ENCODE measurements at places on chromosomes 5 and 9.

- no peak for DNase-seq
These were observed 363.6 kb downstream of the SH3GL2 start for GRCh38 chr9:17942498-17942897.

DNA sequence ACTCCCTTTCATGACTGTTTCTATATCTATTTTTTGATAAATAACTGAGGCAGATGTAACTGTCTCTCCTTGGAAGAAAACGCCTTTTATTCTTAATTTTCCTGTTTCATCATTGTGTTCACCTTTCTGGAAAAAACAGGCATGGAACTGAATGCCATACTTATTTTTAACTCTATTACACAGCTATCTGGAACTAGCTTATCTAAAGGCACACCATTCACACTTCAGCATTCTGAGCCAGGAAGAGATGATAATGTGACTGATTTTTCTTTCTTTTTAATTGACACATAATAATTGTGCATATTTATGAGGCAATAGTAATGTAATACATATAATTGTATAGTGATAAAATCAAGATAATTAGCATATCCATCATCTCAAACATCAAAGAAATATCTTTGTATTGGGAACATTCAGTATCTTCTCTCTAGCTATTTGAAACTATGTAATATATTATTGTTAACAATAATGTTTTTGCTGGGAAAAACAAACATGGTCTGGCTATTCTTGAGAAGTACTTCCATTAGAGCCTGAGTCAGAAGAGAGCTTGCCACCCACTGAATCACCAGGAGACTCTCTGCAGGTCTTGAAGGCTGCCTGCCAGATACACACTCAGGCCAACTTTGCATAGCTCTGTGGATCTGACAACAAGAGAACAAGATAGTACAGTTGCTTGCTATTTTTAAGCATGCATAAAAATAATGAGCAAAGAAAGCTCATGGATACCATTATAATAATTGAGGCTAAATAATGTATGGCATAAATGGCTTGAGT, 501.0 kb upstream of the EDIL3 start:
- DNase-seq: no peak

- DNase-seq: no peak
These were observed 38.2 kb downstream of the PAPPA start for GRCh38 chr9:116191576-116192415.

DNA sequence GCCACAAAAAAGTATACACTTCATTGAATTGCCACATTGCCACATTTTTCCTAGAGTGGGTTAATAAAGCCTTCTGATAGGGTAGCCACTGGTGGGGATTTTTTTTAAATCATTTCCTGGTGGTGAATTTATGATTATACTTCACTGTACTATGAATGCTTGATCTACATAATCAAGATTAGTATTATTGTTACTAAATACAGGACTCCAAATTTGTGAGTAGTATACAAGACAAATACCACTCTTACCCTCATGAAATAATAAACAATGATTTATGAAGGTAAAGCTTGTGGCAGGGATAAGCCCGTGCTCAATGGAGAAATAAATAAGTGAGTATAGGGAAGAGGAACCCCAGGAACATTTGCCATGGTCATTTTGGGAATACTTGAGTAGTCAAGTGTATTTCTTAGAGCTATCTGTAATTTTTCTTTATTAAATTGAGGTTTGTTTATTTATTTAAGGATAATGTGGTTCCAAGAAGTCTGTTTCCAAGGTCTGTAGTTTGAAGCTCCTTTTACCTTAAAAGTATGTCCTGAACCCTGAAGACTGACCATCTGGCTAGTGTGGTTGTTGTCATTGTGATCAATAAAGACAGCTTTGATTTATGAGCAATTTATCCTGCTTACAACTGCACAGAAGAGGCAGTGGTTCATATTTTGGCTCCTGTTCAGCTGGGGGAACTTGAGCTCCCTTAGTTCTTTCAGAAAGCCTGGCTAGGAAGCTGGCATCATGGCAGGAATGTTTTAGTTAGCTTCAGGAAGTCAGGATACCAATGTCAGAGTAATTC, 118.6 kb downstream of the ZSWIM6 start:
- no peak for DNase-seq

DNA sequence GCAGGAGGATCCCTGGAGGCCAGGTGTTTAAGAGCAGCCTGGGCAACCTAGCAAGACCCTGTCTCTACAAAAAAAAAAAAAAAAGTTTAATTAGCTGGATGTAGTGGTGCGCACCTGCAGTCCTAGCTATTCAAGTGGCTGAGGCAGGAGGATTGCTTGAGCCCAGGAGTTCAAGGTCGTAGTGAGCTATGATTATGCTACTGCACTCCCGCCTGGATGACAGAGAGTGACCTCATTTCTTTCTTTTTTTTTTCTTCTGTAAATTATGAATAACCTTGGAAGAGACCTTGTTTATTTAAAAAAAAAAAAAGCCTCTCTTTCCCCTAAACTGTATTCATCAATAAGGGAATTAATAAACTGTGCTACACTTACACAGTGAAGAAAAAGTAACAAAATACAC, 43.6 kb upstream of the SLC30A5 start:
- no peak for DNase-seq

DNA sequence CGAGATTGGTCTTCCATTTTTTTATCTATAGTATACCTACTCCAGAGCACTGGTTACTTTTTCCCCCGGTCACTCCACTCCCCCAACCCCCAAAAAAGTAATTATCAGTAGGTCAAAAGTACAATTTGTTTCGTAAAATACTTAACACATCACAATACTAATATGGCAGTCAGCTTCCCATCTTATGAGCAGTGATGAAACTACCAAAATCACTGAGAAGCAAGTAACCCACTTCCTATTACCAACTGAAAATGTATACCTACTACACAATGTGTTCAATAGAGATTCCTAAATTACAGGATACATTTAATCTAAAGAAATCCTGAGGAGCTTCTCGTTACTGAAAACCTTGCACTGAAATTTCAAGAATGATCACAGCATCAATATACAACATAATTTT, 1.9 kb downstream of the CERT1 start:
- DNase-seq: no peak

- peak; percentile 26 for DNase-seq
These were observed 36.0 kb downstream of the SARDH start for GRCh38 chr9:133701981-133702797.

DNA sequence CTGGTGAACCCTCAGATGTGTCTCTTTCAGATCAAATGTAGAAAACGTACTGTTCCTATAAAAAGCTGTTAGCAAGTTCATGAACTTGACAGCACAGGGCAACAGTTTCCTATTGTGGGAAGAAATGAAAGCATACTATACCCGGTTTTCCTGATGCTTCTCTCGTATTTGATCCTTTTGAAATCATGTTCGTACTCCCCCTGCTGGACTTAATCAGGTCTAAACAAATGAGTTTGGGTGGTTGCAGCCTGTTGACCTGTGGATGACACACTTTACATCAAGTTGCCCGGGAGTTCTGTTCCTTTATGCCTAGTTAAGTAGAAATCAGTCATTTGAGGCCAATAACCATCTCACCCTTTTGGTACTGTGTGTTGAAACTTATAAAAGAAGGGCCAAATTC, 1992.3 kb downstream of the MAT2B start:
- DNase-seq: no peak

- no peak for DNase-seq
These were observed 86.0 kb downstream of the BRINP1 start for GRCh38 chr9:119283078-119283794.

DNA sequence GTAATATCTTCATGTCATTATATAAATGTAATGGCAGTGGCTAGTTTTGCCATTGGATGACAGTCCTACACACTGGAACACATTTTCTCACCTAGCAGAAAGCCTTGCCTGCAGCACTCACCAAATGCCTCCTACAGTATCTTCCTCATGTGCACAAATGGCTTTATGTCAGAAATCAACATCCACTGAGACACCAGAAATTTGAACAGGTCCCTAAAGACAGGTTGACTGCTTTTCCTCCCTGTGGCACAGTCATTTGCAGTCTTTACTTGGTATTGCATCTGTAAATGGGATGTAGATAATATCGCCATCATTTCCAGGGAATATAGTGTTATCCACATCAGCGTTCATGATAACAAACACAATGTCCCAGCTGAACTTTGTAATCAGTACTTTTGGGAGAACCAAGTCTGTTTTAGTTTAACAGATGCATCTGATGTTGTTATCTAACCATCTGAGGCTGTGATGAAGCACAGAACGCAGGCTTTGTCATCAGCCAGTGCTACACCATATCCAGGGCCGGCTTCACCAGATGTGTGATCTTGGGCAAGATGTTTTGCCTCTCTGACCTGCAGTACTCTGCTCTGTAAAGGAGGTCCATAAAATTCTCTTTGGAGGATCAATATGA, 83.9 kb upstream of the TAS2R1 start:
- no peak for DNase-seq

- DNase-seq: no peak
These were observed 16.0 kb downstream of the DOCK2 start for GRCh38 chr5:169653091-169653490.

GRCh38 chr5:66553916-66554575, 42.1 kb upstream of the MAST4 start:
- DNase-seq: no peak
